ENCODE measurements at places on chromosomes 16 and 17. TPM values are rescaled to one million over a fixed set of nuclear protein-coding genes. Genes with fewer than 3 reads are reported as not detected.

The HYDIN gene
- not detected for polyA plus RNA-seq

The FN3KRP gene
- 18.9 TPM for polyA plus RNA-seq

The MT3 gene
- not detected for polyA plus RNA-seq

The DNAJA2 gene
- polyA plus RNA-seq = 8.8 TPM

The DOK4 gene
- 0.49 TPM for polyA plus RNA-seq

The C17orf100 gene
- polyA plus RNA-seq = 1.4 TPM

GRCh38 chr17:49333804-49334203 lies 28.2 kb downstream of the ZNF652 start:
- DNase-seq = no peak

DNA sequence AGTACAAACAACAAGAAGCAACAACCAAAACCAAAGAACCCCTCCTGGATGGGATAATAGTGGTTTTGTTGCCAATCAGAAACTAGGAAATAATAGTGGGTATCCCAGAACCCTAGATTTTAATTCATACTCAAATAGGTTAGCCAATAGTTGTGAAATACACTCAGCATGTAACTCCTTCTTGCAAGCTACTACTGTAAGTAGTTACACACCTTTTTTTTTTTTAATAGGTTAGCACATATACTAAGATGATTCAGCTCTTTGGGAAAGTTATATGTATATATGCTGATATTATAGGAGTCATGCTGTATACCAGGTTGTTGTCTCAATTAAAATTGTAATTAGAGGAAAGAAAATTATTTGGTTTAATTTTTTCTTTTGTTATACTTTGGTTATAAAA lies 92.5 kb upstream of the HAS3 start:
- no peak for DNase-seq

- no peak for DNase-seq
Measured at GRCh38 chr16:3789375-3790099, 72.2 kb upstream of the TRAP1 start.

GRCh38 chr17:79777120-79777893 lies 641 bp upstream of the CBX2 start:
- DNase-seq = peak; percentile 59

- DNase-seq = no peak
Measured at GRCh38 chr16:12664164-12664733, 139.4 kb downstream of the CPPED1 start.

DNA sequence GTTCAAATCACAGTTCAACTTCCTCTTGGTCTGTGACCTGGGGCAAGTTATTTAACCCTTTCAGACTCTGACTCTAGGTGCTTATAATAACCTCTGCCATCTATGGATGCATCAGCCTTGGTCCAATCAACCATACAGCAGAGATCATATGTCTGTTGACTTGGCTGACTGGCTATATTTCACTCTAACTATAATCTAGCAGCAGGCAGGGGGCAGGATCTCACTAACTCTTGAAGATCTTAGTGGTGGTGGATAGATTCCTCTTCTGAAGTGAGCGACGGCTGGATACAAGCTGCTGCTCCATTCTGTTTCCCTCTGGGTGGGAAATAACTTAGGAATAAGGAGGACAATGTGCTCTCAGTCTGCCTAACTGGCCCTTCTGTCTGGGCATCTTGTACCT lies 146.6 kb downstream of the SKAP1 start:
- DNase-seq = no peak

GRCh38 chr17:2860045-2860444 lies 63.8 kb downstream of the RAP1GAP2 start:
- DNase-seq = no peak

GRCh38 chr17:61570118-61570517 lies 20.9 kb downstream of the NACA2 start:
- DNase-seq = peak; percentile 9

DNA sequence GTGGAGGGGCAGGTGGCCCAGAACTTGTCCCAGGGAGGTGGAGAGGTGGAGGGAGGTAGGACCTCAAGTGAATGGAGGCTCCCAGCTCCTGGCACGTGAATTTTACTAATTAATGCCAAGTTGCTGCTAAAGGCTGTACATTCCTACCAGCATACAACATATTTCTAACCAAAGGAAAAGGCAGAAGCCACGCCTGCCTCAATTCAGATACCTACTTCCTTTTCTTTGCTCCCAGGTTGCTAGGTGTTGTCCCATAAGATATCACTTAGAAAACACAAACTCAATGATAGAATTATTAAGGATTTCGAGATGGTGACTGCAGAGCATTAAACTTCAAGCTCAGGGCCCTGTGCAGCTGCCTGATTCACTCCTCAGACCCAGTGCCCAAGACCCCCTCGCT lies 20.5 kb upstream of the SMPD3 start:
- no peak for DNase-seq

GRCh38 chr17:49318435-49318965 lies 43.5 kb downstream of the ZNF652 start:
- no peak for DNase-seq

DNA sequence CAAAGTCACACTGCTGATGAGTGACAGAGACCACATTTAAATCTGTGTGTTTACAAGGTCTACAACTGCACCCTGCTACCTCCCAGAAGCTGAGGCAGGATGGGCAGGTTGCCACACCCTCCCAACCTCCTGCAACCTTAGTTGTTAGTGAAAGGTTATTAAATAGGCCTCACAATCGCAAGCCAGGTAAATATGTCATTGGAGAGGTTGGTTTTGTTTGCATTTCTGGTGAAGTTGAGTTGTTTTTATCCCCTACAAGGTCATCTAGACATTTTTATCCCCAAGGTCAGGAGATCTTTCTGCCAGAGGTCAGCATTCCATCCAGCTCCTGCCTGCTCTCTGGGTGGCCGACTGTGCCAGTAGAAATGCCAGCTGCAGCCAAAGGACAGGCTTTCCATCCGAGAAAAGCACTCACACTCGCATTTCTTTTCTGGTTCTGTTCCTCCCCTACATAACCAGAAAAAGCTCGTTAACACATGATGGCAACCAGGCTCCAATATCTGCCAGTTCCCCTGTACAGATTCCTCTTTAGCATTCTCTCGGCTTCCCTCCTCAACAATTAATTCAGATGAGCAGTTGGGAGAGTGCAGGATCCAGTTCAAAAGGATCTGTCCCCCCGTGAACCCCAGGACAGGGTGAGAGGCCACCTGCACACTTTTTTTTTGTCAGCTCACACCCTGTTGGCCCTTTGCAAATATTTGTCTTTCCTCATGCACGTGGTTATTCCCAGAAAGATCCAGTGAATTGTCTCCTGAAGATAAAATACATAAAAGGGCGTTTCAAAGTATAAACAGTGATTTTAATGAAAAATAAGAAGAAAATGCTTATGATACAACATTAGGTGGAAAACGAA lies 562.8 kb downstream of the MAF start:
- no peak for DNase-seq

- DNase-seq = no peak
Measured at GRCh38 chr17:16889088-16889465, 82.8 kb downstream of the TNFRSF13B start.

DNA sequence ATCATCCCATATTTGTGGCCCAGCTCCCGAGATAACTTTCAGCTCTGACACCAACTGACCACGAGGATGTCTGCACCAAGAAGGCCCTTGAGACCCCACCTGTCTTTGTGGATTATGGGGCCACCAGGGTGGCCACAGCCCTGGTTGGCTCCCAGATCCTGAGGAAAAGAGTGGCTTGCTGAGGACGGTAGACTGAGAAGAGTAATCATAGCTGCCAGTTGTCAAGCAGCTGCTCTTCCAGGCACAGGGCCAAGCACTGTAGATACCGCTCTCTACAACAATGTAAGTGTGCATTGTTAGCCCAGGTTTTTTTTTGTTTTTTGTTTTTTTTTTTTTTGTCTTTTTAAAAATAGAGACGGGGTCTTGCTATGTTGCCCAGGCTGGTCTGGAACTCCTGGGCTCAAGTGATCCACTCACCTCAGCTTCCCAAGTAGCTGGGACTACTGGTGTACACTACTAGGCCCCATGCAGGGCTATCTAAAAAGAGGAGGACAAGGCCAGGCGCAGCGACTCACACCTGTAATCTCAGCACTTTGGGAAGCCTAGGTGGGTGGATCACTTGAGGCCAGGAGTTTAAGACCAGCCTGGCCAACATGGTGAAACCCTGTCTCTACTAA lies 9.6 kb downstream of the ZNF205 start:
- DNase-seq = no peak

GRCh38 chr17:2415081-2415480 lies 14.2 kb upstream of the MNT start:
- DNase-seq = no peak

Measured in B cell (primary cell).